IMR-90 (cell line): ENCODE measurements at places on chromosomes 11 and 22.

- H3K27me3 ChIP-seq: no peaks in the 10 kb centered on the region
- H3K4me3 ChIP-seq: no peak overlapping the region
- no peaks in the 10 kb centered on the region for H3K36me3 ChIP-seq
- H3K4me1 ChIP-seq: peaks cover 7% of the 10 kb centered on the region
Observed at GRCh38 chr11:16093889-16094653, 262.3 kb downstream of the SOX6 start.

GRCh38 chr11:19426756-19427403, 186.1 kb upstream of the E2F8 start:
- no peak for DNase-seq
- no peak overlapping the region for H3K27ac ChIP-seq
- H3K4me1 ChIP-seq: peaks cover 2% of the 10 kb centered on the region
- H3K36me3 ChIP-seq: no peaks in the 10 kb centered on the region
- no peaks in the 10 kb centered on the region; the same call in none of the 2 replicates for H3K27me3 ChIP-seq

DNA sequence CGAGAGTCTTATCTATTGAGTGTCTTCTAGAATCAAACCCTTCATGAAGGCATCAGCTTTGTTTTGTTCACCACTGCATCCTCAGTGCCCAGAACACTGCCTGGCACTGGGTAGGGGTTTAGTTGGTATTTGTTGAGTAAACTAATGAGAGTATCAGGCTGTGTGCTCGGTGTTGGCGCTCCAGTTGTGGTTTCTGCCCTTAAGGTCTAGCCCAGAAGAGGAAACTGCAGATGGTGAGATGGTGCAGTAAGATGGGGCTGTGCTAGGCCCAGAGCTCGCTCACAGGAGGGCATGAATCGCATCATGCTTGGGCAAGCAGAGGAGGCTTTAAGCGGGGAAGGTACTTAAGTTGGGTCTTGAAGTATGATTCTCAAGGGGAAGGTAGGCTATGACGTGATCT, 97.2 kb downstream of the FBXO7 start:
- no peak overlapping the region for H3K4me3 ChIP-seq
- DNase-seq: no peak
- no peaks in the 10 kb centered on the region for H3K36me3 ChIP-seq
- peaks cover 50% of the 10 kb centered on the region for H3K27me3 ChIP-seq

DNA sequence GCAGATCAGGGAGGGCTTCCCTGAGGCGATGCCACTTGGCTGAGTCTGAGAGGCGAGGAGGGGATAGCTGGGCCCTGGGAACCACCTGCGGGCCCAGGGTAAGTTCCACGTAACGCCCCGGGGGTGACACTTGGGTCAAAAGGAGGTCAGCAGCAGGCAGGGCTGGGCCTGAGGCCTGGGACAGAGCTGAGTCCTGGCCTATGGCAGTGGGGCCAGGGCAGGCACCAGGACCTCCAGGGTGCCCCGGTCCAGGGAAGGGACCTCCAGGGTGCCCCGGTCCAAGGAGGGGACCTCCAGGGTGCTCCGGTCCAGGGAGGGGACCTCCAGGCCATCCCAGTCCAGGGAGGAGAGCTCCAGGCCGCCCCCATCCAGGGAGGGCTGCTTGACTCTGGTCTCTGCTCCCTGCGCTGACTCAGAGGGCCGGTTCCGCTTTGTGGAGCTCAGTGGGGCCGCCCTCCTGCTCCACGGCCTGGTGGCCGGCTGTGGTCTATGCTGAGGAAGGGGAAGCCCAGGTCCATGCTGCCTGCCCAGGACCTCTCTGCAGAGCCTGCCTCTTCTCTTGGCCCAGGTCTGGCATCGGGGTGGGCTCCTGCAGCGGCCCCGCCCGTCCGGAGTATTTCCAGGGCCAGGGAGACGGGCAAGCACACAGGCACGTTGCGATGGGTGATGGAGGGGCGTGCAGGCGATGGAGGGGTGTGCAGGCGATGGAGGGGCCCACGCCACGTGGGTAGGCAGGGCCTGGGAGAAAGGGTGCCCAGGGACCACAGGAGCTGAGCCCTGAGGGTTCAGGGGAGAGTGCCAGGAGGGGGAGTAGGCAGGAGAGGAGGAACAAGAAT, 19.5 kb upstream of the WNT7B start:
- no peak overlapping the region for H3K4me3 ChIP-seq
- H3K27ac ChIP-seq: peak overlapping the region; percentile 96
- no peaks in the 10 kb centered on the region for H3K36me3 ChIP-seq
- peaks cover 2% of the 10 kb centered on the region; the same call in 1 of the 2 replicates for H3K27me3 ChIP-seq

GRCh38 chr11:68160100-68160695, 39.0 kb upstream of the CHKA start:
- no peak overlapping the region for H3K4me3 ChIP-seq
- no peaks in the 10 kb centered on the region for H3K4me1 ChIP-seq
- H3K36me3 ChIP-seq: peaks cover 26% of the 10 kb centered on the region
